ENCODE measurements at places on chromosomes 11 and 22.

DNA sequence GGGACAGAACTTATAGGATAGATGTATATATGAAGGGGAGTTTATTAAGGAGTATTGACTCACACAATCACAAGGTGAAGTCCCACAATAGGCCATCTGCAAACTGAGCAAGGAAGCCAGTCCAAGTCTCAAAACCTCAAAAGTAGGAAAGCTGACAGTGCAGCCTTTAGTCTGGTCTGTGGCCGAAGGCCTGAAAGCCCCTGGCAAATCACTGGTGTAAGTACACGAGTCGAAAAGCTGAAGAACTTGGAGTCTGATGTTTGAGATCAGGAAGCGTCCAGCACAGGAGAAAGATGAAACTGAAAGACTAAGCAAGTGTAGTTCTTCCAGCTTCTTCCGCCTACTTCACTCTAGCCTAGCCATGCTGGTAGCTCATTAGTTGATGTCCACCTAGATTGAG, 799.6 kb upstream of the ARHGAP42 start:
- DNase-seq: no peak

GRCh38 chr11:66226101-66226500, 42.3 kb upstream of the RAB1B start:
- DNase-seq: no peak

DNA sequence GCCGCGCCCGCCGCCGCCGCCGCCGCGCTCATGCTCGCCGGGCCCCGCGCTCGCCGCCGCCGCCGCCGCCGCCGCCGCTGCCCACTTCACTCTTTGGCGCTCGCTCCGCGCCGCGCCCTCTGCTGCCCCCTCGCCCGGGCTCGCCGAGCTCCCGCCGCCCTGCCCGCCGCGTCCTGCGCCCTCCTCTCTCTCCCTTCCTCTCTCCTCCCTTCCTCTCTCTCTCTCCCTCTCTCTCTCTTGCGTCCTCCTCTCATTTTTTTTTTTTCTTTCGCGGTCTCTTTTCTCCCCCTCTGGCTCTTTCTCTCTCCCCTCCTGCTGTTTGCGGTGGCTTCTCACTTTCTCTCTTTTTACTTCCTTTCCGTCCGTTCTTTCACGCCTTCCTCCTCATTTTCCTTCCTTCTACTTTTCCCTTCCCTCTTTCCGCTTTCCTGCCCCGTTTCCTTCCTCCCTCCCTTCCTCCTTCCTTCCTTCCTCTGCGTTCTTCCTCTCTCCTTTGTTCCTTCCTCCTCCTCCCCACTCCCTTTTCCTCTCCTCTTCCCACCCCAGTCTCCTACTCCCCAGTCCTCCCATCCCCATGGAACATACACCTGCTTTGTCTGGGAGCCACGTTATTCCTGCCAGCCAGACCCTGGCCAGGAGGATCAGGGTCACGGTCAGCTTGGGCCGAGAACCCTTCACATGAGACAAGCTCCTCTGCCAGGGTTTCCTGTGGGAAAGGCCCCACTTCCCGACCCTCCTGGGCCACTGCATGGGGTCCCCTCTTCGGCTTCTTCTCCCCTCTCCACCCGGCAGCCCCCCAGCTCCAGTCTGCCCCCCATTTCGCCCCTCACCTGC, 19.3 kb upstream of the SHISAL1 start:
- peak; percentile 73 for DNase-seq

DNA sequence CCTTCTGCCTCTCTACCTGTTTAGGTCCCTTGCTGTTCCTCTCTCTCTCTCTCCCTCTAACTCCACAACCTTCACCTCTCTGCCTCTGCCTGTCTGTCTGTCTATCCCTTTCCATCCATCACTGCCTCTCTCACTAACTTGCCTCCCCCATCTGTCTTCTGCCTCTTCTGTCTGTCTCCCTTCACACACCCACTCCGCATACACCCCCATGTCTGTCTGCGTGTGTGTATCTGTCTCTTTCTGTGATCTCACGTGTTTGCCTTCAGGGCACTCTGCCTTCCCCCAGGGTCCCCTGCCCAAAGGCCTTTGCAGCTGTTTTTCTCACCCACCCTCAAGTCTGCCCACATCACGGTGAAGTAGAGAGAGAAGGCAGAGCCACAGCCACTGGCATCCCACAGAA, 7.9 kb downstream of the RTN4RL2 start:
- DNase-seq: no peak

- no peak for DNase-seq
Observed at GRCh38 chr11:91160661-91161060, 937.8 kb upstream of the CHORDC1 start.

GRCh38 chr22:20580179-20580578, 72.8 kb downstream of the MED15 start:
- DNase-seq: no peak

GRCh38 chr22:17213976-17214375, 5.3 kb downstream of the ADA2 start:
- DNase-seq: peak; percentile 47

DNA sequence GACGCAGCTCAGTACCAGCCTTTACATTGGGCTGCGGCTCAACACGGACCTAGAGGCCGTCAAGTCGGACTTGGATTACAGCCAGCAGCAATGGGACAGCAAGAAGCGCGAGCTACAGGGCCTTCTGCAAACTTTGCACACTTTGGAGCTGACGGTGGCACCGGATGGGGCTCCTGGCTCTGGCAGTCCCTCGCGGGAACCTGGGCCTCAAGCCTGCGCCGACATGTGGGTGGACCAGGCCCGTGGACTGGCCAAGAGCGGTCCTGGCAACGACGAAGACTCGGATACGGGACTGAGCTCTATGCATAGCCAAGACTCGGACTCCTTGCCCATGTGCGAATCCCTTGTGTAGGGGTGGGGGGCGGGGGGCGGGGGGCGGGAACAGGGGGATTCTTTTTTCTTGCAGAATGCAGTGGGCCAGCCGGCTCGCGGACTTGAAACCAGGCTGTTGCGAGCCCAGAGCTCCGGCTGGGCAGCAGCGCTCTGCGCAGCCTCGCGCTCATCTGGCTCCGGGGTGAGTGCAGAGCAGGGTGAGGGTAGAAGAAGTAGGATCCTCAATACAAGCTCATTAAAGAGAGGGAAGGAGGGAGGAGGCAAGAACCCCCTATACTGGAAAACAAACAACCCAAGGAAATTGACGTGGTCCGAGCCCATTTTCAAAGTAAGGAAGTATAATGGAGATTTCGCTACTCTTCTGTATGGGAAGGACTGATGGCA, 1.8 kb downstream of the RASSF10 start:
- peak; percentile 61 for DNase-seq

- DNase-seq: no peak
Observed at GRCh38 chr11:96875712-96876111, 485.9 kb downstream of the JRKL start.

GRCh38 chr11:13440100-13440855, 22.7 kb downstream of the BTBD10 start:
- DNase-seq: peak; percentile 93

DNA sequence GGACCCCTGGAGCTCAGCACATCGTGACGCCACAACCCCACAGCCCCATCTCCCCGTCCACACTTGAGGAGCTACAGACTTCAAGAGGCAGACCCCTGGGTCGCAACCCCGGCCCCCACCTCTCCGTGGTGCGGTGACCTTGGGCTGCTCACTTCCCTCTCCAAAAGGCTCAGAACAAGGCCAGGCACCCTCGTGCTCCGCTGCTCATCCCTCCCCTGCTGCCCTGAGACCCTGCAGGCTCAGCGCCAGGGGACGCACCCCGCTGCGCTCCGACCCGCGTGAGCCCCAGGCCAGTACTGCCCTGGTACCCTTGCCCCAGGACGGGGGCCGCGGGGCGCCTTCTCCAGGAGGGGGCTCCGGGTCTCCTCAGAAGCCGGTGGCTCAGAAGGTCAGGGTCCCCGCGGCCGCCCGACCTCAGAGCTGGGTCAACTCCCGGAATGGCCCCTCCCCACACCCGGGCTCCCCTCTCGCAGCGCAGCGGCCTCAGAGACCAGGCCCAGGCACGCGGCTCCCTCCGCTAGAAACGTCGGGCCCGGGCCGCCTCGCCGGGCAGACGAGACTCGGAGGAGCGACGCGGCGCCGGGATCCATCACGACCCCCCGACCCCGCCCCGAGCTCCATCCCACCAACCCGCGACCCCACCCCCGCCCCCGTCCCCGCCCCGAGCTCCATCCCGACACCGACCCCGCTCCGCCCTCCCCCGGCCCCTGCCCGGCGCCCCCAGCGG, 563 bp downstream of the GATD1 start:
- peak; percentile 67 for DNase-seq

DNA sequence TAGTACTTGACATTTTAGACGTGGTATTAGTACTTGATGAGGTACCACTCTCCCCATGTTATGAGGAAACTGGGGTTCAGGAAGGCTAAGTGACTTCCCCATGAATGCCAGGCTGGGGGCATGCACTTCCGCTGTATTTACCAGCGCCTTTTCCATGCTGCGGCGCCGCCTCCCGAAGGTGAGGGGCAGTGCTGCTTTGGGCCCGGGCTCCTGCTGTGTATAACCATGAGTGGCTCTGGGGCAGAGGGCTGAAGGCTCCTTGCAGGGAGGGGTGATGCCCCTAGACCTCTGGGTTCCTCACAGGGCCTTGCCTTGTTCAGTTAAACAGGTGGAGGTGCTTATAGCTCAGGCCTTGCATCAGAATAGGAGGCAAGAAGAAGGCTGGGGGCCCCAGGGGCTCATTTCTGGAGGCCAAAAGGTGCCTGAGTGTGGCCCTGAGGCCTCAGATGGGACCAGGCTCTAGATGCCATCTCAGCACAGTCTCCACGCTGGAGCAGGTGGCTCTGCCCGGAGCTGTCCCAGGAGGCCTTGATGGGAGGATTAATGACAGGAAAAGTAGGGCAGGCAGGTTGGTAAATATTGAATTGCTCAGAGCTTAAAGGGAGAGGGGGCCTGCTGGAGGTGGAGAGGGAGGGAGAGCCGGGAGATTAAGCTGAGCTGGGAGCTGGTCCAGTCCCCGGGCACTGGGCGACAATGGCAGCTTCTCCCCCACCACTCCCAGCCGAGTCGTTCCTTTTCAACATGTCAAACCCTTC, 129.6 kb downstream of the CEP164 start:
- no peak for DNase-seq

GRCh38 chr22:33329398-33329797, 271.2 kb upstream of the SYN3 start:
- no peak for DNase-seq

GRCh38 chr22:49764127-49764581, 63.5 kb downstream of the BRD1 start:
- DNase-seq: no peak

DNA sequence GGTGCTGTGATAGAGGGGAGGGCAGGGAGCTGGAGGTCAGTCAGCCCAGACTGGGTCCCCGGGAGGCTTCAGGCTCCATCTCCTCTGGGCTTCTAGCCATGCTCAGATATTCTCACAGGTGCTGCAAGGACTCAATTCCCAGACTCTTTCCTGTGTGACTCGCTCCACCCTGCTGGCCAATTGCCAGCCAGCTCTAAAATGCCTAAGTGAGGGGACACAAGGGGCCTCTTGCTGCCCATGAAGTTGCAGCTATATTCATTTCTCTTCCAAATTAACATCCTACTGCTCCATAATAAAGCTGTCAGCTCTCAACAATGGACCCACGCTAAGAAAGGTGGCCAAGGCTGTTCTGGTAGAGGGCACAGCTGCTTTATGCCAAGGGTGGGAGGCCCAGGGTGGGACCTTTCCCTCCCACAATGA, 101.5 kb downstream of the PLEKHA7 start:
- DNase-seq: peak; percentile 16

GRCh38 chr11:36330411-36330810, 34.3 kb downstream of the PRR5L start:
- DNase-seq: no peak

DNA sequence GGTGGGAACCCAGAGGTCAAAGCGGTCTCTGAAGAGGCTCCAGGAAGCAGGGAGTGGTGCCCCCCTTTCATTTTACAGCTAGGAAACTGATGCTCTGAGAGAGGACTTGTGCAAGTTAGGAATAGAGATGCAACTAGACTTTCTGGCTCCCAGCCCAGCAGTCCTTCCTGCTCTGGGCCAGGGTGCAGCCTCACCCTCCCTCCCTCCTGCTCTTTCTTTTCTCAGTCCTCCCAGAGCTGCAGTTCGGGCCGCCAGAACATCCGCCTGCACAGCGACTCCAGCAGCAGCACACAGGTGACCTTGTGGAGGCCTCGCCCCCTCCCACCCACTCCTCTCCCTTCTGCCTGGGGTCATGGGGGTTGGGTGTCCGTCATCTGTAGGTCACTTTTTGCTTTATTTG, 51.5 kb downstream of the LHFPL7 start:
- DNase-seq: peak; percentile 70

DNA sequence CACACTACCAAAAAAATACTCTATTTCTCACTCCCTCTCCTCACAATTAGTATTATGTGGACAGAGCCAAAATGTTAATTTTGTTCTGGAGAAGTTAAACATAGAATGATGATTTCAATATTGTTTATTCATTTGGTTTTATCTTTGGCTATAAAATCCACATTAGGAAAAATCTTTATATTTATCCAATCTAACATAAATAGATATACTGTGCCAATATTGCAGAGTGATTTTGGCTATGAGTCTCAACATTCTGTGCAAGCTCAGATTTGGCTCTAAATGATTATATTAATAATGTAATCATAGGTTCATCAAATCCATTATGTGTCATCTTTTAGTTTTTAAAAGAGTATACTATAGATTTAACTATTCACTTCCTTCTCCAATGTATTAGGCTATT, 667.5 kb upstream of the CHORDC1 start:
- no peak for DNase-seq

DNA sequence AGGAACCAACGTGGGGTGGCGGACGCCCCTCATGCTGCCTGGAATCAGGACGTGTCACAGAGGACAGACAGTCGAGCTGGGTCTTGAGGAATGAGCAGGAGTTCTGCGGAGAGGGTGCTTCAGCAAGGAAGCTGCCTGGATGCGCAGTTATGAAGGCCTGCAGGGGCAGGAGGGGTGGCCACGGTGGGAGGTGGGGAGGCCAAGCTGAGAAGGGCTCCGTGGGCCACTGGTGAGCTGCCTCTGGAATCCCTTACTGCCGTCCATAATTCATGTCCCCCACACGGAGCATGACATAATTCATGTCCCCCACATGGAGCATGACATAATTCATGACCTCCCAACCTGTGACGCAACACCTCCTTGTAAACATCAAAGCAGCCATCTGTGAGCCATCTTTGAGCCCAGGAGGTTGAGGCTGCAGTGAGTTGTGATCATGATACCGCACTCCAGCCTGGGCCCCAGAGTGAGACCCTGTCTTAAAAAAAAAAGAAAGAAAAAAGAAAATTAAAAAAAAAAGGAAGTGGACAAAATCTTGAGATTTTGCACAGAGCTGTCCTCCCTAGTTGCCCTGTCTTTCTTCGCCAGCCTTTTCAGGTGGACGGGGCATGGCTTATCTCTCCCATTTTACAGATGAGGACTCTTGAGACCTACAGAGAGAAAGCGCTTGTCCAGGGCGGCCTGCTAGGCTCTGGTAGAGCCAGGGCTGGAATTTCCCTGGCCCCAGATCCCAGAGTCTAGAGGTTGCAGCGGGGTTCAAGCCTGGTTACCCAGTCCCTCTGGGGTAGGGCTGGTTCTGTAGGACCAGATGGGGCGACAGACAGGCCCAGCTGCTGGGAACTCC, 24.3 kb upstream of the PICK1 start:
- DNase-seq: peak; percentile 38
